ENCODE measurements at places on chromosomes 2 and 18.

GRCh38 chr2:46490521-46491141 is 11.3 kb downstream of the TMEM247 start:
- DNase-seq, result no peak

DNA sequence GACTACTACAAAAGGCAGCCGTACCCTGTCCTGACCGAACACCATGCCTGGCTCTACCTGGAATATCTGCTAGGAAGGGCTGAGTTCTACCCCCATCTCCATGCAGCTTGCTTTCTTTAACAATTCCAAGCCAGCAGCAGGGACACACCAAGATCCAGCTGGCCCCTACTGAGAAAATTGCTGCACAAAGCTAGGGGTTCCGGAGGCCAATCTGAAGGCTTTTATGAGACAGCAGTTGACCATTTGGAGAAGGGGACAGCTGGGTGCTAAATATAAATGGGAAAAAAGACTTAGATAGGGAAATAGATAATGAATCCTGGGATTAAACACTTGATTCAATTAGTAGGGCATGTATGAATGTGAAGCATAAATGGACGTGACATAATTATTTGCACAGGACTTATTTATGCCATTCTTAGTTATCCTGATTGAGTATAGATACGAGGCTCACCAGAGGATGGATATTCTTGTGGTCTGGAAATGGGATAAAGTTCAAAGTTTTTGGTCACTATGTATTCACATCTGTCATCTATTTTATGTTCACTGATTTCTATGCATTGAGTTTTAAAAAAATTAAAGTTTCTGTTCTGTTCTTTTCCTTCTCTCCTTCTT is 204.0 kb downstream of the ZNF521 start:
- no peak for DNase-seq

DNA sequence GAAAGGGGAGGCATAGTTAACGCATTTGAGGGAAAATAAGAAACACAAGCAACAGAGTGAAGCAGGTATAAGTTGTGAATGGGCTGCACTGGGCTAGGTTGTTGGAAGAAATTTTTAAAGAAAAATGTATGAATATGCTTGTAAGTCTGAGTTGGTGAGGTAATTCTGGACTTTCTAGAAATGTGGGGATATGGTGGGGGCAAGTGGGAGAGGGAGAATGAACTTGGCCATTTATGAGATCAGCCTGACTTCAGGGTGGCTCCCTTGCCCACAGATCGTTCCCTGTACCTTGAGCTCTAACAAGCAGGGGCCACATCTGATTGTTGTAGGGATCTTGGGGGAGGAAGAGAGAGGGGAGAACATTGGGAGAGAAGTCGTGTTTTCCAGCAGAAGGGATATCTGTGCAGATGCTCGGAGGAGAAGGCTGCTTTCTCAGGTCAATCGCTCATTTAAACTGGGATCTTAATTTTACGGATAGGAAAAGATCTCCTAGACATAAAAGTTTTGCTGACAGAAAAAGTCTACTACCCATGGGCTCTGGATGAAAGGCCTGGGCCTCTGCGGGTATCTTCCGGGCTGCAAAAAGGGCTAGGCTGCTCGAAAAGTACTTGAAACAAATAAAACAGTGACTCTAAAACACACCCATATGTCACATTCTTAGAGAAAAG is 42.5 kb upstream of the FZD5 start:
- DNase-seq, result no peak

GRCh38 chr2:96875498-96876268 is 5.8 kb upstream of the SEMA4C start:
- DNase-seq, result no peak

DNA sequence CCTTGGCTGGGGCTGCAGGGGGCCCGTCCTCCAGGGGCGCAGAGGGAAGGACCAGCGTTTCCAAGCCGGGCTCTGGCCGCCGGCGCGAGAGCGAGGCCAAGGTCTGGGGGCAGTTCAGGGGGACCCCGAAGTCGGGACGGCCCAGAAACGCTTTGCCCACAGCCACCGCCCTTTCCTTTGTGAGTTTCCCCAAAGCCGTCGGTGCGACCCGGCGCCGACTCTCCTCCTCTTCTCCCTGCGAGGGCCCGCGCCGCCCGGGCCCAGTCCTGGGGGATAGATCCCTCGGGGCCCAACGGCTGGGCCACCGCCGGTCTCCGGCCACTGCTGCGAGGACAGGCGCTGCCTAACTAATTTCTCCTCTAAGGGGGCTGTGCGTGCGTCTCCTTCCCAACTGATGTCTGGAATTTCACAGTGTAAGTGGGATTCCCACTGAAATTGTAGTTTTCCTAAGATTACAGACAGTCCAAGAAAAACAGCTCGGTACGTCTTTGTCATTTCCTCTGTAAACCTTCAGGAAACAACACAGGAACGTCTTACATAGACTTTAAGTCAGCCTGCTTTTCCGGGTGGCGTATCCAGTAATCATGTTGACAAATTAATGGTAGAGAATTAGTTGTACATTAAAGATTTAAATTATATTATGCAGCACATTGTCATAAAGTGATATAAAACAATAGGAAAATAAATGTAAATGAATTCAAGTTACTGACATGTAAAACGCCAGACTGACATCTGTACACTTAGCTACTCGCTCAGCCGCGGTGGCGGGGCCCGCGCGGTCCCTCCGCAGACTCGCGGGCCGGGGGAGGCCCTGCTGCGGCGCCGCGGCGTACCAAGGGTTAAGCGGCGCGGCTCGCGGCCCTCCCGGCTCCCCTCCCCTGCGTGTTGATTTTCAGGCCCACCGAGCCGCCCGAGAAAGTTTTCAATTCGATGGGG is 139.4 kb upstream of the SIX3 start:
- DNase-seq, result no peak

- no peak for DNase-seq
Observed at GRCh38 chr18:6009756-6010155, 114.4 kb upstream of the TMEM200C start.

- DNase-seq, result no peak
Observed at GRCh38 chr18:74742573-74743243, 145.0 kb downstream of the ZNF407 start.

DNA sequence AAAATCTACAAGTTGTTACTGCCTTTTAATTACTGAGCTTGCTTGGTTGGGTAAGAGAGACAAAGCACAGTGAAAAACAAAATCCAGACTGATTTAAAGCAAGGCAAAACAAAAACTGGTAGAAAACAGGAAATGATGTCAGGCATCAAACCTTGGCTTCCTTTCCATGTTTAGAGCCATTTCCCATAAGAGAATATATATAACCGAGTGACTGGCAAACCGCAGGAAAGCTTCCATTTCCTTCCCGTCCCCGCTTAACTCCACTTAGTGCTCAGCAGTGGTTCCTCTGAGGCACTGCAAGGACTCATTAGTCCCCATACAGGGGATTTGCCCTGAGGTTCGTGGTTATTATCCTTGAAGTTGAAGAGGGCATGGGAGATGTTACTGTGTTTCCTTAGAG is 446.3 kb downstream of the LPIN1 start:
- no peak for DNase-seq

GRCh38 chr2:139079311-139079710 is 299.1 kb upstream of the NXPH2 start:
- no peak for DNase-seq

DNA sequence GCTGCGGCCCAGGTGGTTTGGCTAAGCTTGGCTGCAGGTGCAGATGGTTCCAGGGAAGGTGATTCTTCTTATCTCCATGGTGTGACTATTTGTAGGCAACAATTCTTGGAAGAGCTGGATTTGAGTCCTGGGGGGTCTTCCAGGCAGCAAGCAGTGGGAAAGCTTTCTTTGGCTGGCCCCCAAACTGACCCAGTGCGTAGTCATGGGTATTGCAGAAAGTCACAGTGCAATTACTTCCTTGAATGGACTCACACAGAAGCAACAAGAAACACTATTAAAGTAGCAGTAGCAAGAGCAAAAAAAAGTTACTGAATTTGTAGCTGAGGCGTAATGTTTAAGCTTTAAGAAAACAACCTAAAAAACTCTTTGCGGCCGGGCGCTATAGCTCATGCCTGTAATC is 293.6 kb upstream of the ATP5MC3 start:
- no peak for DNase-seq

DNA sequence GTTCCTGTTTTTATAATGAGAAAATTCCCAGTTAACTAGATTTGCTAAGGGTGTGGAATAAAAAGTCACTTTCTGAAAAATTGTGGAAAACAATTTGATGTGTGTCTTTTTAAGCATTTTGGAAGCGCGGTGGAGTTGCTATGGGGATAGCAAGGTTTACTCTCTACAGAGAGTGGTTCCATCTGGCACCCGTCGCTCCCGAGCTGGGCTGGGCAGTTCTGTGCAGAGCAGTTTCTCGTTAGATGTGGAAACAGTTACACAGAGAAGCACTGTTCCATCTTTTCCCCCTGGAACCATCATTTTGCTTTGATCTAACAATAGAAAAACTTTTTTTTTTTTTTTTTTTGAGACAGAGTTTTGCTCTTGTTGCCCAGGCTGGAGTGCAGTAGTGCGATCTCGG is 17.4 kb downstream of the LDLRAD4 start:
- no peak for DNase-seq

- no peak for DNase-seq
Observed at GRCh38 chr18:45463451-45463850, 151.8 kb upstream of the SLC14A2 start.

GRCh38 chr2:138060301-138060635 is 96.0 kb downstream of the HNMT start:
- no peak for DNase-seq

- DNase-seq, result no peak
Observed at GRCh38 chr2:6183226-6183625, 491.0 kb downstream of the SOX11 start.

DNA sequence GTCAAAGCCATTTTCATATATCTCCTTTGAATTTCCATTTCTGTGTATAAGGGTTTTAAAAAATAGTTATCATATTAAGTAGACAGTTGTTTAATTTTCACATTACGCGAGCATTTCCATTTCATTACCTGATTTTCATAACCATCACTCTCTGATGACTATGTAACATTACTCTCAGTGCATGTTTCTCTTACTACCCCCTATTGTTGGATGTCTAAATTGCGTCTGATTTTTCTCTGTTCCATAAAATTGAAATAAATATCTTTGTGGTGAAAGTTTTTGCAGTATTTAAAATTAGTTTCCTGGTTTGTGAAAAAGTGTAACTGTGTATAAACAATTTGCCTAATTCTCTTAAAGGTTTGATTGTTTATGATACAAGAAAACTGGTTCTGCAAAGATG is 123.8 kb downstream of the MYO1B start:
- no peak for DNase-seq

- DNase-seq, result no peak
Observed at GRCh38 chr2:3301001-3301400, 76.6 kb downstream of the EIPR1 start.

DNA sequence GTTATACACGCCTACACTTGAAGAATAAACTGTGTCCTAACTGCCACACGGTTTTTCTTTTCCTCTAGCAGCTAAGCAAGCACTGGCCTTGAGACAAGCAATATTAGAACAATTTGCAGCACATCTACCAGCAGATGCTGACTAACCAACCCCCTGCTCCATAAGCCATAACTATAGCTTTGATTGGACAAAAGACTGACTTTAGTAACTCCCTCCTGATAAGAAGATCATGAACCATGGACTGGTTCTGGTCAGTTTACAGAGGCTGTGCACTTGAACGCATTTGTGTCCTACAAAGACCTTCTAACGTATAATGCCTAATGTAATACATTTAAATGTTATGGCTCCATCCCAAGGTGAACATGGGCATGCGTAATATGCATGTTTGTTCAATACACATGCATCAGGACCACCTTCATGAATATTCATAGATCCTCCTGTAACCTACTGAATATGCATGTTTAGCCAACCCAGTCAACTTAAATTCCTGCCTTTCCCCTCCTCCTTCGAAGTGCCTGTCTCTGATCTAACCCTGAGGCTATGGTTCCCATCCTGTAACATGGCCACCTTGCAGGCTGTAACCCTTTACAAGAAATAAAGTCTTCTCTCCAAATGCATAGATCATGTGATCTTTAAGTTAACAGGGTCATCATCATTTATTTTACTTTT is 26.5 kb downstream of the SLC4A5 start:
- DNase-seq, result no peak

DNA sequence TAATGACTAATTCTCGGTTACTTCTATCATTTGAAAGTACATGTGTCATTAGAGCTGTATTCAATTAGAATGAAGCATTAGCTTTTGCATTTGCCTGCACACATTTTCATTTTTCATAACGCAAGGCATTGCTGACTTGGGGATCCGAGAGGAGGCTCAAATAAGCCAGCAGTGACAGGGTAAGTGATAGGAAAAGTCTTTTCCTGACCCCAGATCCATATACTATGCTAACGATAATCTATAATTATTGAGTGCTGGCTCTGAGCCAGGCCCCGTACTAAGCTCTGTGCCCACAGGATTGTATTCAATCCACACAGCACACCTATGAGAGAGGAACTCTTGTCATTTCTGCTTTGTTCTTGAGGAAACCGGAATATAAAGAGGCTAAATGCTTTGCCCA is 168.2 kb downstream of the VWC2L start:
- DNase-seq, result no peak
